ENCODE measurements at places on chromosomes 2 and 18.

DNA sequence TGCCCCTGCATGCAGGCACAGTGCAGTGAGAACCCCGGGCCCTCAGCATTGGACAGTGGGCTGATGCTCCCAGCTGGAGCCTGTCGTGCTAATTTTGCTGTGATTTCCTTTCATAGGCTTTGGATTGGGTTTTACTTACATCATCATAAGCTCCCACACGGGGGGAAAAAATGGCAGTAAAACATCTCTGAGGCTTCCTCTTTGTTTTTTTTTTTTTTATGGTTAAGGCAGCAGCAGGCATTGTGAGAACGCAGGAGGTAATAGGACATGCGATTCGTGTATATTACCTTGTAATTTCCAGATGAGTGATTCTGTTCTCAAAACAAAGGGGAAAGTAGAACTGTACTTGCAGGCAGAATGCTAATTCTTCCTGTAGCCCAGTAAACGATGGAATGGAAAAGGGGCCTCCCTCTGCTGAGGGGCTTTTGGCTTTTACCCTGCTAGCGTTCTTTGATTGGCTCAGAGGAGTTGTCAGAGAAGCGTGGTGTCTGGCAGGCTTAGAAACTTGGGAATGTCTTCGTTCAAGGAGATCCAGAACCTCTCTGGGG is 89.7 kb downstream of the NPAS2 start:
- DNase-seq: no peak

- peak; percentile 64 for DNase-seq
These were observed 64.2 kb downstream of the CCDC150 start for GRCh38 chr2:196703695-196704094.

DNA sequence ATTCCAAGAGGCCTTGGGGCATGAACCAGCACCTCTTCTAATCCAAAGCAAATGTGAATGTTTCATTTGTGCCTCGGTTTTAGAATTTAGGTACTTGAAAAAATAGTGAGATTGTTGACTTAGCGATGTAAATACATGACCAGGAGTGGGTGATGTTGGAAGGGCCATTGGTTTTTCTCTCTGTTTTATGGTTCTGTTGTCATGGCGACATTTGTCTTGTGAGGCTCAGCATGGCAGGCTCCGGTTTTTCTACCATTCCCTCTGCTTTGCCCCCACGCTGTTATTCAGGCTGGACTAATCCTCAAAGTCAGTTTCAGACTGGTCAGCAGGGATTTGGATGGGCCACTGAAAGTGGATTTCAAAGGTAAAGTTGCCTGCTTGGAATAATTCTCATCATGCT is 255.4 kb downstream of the ALPK2 start:
- no peak for DNase-seq

DNA sequence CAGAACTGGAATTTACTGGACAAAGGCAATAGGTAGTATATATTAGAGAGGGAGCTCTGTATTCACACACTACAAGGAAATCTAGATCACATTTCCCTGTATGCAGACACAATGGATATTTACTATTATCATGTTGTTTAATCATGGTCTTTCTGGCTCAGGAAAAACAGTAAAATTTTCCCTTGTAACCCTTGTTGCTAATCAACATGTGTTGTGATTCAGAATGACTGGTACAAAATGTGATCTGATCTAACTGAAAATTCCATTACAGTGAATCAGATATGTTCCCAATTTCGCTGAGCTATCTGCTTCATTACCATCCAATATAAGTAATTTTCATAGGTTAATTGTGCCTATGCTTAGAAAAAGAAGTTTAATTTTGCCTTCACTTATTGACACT is 1109.7 kb downstream of the LRP1B start:
- peak; percentile 82 for DNase-seq

DNA sequence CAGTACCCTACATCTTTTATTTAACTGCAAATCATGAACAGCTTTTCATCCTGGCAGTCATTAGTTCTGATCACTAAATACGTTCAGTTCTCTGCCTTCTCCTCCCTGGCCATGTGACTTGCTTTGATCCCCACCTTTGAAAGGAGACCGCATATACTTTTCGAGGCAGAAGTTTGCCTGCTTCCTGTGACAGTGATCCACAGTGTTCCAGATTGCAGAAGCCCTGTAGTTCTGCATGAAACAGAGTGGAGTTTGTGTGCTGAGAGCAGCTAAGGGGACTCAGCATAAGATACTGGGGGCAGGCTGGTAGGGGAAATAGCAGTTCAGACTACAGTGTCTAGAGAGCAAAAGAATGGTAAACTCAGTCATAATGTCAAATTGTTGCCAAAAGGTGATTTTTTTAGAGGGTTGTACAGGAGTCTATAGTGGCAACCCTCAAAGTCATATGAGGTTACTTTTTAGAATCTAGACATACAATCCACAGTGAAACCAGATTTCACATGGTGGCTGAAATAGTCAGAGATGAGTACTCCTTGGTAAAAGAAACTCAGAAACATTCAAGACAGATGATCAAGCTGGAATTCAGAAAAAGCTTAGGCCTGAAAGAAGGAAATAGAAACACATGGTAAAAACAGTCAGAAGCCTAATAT is 1800.4 kb upstream of the CELF4 start:
- DNase-seq: no peak

DNA sequence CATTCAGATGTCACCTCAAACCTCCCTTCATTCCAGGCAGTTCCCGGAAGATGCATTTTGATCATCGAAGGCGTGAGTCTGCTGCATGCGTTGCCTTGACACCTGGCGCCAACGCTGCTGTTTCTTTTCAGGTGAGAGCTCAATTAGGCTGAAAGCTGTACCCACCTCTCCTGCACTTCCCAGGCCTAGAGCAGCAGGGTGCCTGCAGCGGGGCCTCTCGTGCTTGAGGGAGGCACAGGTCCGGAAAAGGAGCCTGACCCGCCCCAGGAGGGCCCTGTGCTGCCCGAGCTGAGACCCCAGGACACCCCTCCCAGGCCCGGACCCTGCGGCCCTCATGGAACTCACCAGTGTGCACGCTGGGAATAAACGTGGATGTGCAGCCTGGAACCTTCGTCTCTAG is 31.4 kb upstream of the KCNG2 start:
- no peak for DNase-seq

DNA sequence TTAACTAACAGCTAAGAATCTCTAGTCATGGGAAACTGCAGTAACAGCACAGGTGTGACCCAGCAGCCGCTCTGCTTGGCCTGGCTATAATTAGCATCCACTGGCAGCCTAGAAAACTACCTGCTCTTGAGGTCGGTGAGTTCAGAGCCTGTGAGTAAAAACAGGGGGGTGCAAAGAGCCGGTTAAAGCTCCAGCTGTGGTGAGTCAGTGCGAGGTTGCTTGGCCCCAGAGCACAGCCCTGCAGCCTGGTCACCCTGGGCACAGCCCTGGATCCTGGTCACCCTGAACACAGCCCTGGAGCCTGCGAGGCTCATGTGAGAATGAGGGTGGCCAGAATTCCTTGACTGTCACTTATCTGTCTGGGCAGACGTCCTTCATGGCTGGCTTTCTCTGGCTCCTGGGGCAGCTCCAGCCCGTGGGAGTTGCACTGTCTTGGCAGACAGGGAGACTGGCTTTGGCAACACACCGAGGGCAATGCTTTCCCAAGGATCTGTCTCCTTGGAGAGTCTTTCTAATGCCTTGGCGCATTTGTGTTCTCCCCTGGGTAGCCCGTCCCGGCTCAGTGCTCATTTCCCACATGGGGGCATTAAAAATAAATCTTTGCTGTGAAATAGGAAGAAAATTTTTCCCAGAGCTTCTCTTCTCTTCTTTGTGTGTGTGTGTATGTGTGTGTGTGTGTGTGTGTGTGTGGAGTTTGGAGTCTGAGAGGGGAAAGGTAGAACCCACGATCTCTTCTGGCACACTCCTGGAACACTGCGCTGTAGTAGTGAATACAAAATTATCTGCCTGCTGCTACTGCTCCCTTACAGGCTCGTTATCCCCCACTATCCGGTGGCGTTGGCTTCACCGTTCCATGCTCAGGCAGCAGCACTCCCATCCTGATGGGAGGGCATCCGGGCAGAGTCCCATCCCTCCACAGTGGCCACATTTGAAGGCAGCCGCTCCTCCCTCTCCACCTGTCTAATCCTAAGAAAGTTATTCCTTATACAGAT is 250.2 kb upstream of the MEX3C start:
- DNase-seq: no peak

DNA sequence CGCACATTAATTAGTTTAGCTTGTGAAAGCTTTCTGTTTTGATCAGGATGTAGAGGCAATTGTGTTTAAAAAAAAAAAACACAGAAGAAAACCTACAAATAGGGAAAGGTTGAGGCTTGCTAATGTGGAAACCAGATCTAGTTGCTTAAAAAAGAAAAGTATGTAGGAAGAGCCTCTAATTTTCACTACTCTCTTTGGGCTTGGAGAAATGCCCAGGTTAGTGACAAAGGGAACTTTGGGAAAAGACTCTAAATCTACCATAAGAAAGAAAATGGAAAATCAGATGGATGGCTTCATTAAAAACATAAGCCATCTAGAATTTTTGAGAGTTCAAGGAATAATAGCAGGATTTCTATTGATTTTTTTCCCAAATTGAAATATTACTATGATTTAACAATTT is 47.3 kb upstream of the SLC38A11 start:
- no peak for DNase-seq

DNA sequence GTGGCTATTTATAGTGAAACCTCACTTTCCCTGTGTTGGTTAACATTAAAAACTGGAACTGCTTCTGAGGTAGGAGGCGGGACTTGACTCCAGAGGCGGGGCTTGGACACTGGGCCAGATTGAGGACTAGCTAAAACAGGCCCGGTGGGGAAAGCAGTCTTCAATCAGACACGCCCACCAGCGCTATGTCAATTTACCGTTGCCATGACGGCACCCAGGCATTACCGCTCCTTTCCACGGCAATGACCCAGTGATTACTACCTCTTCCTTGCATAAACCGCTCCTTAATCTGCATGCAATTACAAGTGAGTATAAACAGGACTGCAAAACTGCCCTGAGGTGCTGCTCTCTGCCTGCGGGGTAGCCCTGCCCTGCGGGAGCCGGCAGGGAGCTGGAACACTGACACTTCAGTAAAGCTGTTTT is 35.3 kb downstream of the LRRFIP1 start:
- DNase-seq: peak; percentile 85

- no peak for DNase-seq
These were observed 1.3 kb upstream of the SCTR start for GRCh38 chr2:119525614-119526013.

GRCh38 chr18:31679133-31679742 is 5.1 kb downstream of the B4GALT6 start:
- peak; percentile 9 for DNase-seq

GRCh38 chr2:7984693-7985353 is 697.0 kb upstream of the ID2 start:
- DNase-seq: no peak

DNA sequence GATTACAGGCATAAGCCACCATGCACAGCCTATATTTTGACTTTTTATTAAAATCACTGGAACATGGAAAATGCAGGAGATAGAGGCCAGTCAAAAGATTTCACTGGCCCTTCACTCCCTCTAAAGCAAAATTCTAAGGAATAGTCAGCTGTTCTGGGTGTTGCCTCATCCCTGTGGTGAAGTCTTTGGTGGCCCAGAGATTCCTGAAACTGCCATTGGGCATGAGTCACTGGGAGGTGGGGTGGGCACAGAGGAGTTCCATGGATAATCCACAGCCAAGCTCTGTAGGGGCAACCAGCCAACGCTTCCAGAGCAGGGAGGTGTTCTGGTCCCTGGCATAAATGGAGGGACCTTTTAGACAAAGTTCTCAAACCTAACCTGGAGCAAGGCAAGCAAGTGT is 89.7 kb upstream of the TTC39C start:
- peak; percentile 67 for DNase-seq

- DNase-seq: no peak
These were observed 12.1 kb downstream of the MYT1L start for GRCh38 chr2:2318949-2319348.

- DNase-seq: peak; percentile 61
These were observed 85.4 kb downstream of the NCKAP1 start for GRCh38 chr2:182952741-182953450.

- DNase-seq: no peak
These were observed 110.5 kb downstream of the LYPD6B start for GRCh38 chr2:149149007-149149297.

DNA sequence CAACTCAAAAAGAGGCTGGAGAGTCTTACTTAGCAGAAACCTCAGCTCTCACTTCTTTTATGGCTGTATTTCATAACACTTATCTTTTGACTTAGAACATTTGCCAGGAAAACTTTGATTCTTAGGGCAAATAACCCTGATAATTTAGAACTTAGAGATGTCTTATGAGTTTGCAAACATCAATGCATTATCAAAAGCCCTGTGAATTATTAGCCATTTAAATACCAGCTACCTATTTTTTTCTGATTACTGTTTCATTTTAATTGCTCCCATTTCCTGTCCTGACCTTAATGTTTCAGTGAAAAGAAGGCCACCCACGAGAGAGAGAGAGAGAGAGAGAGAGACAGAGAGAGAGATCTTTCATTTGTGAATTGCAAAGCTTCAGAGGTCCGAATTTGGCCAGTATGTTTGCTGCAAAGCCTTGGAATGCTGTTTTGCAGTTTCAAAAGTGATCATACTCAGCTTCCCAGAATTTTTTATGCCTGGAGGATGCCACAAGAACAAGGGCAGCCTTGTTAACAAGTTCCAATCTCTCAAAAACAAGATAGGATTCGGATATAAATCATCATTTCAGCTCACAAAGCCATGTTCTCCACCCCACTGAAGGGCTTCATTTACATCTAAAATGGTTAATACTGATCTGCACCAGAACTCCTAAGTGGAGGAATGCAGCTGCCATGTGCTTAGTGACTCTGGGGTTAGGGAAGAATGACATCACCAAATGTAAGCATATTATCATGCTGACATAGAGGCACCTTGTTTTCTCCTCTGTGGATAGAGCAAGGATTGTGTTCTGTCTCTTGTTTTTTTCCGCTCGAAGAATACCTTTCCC is 478.2 kb downstream of the ARHGAP15 start:
- peak; percentile 37 for DNase-seq

DNA sequence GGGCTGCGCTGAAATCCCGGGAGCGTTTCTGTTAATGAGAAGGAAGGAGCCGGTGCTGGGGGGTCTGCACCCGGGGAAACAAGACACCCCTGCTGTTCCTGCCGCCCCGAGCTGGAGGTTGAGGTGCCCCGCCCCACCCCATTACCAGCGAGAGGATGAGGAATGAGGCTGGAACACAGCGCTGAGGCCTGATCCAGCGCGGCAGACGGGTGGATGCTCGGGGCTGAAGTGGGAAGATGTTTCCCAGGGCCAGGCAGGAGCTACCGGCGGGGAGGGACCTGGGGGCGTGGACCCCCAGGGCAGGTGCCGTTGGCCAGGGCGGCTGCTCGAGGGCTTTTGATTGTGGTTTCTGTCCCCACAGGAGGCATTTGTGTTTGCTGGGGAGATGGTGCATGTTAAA is 134.3 kb upstream of the CTDP1 start:
- DNase-seq: no peak

- DNase-seq: no peak
These were observed 430.0 kb downstream of the SLC4A3 start for GRCh38 chr2:220057391-220057790.

- no peak for DNase-seq
These were observed 68.4 kb downstream of the TANK start for GRCh38 chr2:161228511-161229240.
